ENCODE measurements at places on chromosomes 3 and 15.

- DNase-seq: no peak
Measured at GRCh38 chr3:177449360-177450006, 252.2 kb upstream of the TBL1XR1 start.

GRCh38 chr3:132758740-132759139 is 36.5 kb upstream of the NPHP3 start:
- DNase-seq: no peak

DNA sequence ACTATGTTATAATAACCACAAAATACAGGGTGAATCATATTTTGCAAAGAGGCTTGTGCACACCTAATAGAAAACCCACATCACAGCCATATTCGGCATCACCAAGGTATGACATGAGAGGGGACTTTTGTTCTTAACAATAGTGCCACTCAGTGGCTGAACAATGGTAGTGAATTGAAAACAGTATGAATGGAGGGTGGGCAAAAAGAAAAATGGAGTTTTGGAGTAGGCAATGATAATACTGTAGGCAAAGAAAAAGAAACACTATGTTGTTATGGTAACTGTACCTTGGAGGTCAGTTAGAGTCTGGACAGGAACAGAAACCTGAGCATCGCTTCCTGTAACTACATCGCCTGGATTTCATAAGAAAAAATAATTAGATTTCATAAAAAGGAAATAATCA is 348.6 kb downstream of the PLCL2 start:
- DNase-seq: no peak

GRCh38 chr15:86885616-86886015 is 805.9 kb downstream of the AGBL1 start:
- no peak for DNase-seq

DNA sequence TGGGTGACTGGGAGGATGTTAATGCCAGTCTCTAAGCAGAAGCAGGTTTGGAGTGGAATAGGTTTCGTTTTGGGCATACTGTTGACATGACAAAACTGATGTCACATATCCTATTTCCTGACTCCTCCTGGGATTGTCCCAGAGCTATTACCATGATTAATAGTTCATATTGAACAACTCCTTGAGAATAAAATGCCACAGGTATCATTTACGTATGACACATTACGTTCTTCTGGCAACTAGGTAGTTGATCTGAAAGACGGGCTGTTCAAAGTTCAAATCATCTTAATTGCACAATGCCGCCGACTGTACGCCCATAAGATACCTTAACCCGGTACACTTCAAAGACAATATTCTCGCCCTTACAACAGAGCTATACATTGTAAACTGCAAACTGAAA is 1.4 kb upstream of the RAB5A start:
- DNase-seq: no peak

GRCh38 chr3:121624147-121624899 is 31.1 kb downstream of the FBXO40 start:
- DNase-seq: no peak

GRCh38 chr3:32224016-32224516 is 14.4 kb upstream of the CMTM8 start:
- DNase-seq: no peak

- no peak for DNase-seq
Measured at GRCh38 chr15:65027593-65027992, 1.8 kb downstream of the MTFMT start.

DNA sequence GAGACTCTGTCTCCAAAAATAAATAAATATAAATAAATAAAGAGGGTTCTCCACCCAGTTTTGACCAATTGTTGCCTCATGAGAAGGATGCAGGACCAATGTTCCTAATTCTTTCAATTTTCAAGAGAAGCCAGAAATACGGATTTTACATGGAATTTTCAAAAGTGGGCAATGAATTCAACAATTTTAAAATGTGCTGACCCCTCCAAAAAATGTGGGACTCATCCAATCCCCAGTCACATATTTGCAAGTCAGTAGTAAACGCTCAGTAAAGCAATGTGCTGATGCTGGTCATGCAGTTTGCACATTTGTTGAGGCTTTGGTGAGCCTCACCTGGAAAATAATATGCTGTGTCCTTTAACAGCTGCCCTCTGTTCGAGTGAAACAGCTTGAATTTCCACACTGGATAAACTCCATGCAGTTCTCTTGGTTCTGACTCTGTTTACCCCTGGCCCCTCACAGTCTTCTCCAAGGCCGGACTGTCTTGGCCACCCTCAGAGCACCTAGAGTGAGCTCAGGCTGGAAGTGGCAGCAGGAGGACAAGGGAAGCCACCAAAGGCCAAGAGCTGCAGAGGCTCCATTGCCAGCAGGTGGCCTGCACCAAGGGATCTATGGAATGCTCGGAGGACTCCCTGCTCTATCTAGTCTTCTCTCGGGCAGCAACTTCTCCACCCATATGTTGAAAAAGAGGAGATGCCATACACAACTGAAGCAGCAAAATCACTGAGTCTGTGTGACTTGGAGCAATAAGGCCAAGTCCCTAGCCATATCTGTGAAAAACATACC is 246.8 kb downstream of the UACA start:
- DNase-seq: no peak

GRCh38 chr15:73941871-73942635 is 15.8 kb downstream of the LOXL1 start:
- no peak for DNase-seq

- DNase-seq: no peak
Measured at GRCh38 chr3:112114576-112115160, 18.4 kb downstream of the GCSAM start.

DNA sequence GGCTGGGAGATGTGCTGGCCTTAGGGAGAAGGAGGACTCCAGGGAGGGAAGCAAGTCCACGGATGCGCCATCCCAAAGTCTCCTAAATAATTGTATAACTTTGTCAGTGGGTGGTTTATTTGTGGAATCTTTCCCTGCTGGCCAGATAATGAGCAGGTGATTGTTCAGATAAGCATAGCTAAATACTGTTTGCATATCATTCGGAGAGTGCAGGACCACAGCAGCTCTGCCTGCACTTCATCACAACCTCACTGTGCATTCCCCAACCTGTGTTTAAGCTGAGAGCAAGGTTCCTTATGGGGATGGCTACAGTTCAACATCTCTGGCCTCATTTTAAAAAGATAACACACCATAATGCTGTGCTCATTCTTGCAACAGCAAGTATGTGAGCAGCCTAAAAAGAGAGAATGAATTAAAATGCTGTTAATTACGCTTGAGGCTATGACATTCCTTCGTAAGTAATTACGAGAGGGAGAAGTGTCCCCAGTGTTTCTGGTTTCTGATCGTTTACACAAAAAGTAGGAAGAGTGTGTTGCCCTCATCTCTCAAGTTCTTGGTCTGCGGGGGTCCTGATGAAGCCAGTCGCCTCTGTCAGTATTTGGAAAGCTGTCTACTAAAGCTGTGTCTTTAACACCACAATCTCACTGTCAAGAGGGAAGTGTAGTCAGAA is 272.0 kb upstream of the RORA start:
- no peak for DNase-seq

Data from Peyer's patch (tissue), 4 donors.